Heart left ventricle (tissue), 16 donors: ENCODE measurements at places on chromosomes 2 and 18. TPM values are rescaled to one million over a fixed set of nuclear protein-coding genes. Genes with fewer than 3 reads are reported as not detected.

GRCh38 chr2:149816756-149817551, 229.4 kb upstream of the MMADHC start:
- DNase-seq: no peak

GRCh38 chr2:147173798-147174197, 671.0 kb upstream of the ACVR2A start:
- DNase-seq: no peak

- DNase-seq: no peak
Observed at GRCh38 chr18:78562531-78562961, 417.1 kb upstream of the SALL3 start.

DNA sequence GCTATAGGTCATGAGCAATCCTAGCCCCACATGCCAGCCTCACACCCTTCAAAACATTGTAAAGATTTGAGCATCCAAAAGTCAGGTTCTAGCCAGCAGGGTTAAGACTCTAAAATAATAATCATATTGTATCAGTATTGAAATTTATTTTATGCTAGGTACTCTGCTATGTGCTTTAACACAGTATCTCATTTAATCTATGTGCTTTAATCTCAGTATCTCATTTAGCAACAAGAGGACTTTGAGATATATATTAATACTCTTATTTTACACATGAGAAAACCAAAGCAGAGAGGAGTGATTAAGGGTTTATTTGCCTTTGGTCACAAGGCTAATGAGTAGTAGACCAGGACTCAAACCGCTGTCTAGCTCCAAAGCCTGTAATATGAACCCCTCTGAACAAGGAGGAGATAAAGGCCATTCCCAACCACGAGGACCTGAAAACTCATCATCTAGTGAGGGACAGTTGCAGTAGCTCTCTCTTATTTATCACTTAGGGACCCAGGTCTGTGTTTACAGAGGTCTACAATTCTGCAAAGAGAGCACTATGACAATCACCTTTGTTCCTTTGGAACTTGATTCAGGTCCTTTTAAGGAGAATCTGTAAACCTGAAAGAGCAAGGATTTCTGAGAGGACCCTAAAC, 116.5 kb upstream of the SERTAD2 start:
- no peak for DNase-seq

GRCh38 chr18:8741117-8741516, 35.8 kb downstream of the MTCL1 start:
- no peak for DNase-seq

DNA sequence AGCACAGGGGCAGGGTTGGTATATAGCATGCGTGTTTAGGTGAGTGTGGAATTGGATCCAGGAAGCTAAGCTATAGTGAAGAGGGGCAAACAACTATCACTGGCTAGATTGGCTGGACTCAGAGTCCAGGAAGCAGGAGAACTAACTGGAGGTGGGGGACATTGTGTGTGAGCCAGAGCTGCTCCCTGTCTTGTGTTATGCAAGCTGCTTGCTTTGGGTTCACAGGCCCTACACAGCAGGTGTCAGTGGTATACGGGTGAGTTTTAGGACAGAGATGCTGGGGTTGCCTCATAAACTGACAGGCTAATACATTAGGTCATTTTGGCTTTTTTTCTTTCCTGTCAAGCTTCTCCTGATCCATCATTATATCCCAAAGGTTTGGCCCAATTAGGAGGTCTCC, 87.5 kb downstream of the CCDC85A start:
- DNase-seq: no peak

GRCh38 chr18:57023275-57023882, 123.5 kb upstream of the BOD1L2 start:
- DNase-seq: no peak

- no peak for DNase-seq
Observed at GRCh38 chr18:1017227-1018058, 112.8 kb downstream of the ADCYAP1 start.

GRCh38 chr2:224345492-224345891, 56.4 kb downstream of the FAM124B start:
- DNase-seq: no peak

DNA sequence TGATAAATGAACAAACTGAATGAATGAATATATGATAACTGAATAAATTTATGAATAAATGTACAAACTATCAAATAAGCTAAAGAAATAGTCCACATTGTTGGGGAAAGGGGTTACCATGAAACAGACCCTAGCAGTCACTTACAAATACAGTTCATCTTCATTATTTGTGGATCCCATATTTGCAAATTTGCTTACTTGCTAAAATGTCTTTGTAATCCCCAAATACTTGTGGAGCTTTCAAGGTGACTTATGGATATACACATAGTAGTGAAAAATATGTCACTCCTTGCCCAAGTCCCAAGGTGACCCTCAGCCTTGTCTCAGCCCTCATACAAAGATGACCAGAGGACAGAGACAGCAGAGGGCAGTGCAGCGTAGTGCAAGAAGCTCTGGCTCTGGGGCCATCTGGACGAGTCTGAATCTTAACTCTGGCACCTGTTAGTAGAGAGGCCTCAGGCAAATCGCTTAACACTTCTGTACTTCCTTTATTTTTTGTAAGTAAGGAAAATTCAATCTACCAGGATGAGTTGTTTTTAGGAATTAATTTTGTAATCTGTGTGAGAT, 3.1 kb downstream of the PAIP2B start:
- DNase-seq: peak; percentile 72

DNA sequence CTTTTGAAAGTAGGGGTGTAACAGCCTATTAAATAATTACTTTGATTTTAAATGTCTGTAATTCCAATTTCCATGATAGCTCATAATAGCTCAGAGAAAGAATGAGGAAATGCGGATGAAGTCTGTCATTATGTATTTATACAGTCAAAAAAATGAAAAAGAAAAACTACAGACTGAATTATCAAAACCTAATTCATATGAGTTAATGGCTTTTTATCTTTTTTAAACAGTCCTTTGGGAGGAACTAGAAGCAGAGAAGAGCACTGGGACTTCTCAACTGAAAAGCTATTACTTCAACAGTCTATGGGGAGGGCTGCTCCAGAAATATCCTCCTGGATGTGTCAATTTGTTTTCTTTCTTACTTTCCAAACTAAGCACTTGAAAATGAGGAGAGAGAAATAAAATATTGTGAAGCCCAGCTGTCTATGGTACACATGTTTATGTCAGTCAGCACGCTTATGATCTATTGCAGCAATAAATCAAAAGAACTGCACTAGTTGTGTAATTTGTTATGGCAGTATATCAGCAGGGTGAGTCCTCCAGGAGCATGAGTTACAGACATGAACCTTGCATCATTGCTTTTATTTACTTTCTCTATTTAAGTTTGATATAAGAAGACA, 1550.2 kb downstream of the LRP1B start:
- no peak for DNase-seq

DNA sequence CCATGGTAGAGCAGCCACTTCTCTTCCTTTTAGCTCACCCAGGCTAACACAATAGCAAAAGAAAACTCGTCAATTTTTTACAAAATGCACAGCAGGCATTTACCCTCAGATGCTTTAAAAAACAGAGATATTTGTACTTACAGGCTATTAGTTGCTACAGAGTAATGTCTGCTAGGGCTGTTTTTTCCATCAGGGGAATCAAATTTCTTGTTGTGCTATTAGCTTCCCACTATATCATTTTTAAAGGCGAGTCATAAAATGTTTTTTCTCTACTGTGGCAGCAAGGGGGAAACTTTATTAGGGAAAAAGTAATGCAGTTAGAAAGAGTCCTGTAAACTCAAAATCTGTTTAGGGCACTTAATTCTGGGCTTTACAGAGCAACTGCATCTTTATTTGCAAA, 277.9 kb upstream of the THSD7B start:
- DNase-seq: no peak

DNA sequence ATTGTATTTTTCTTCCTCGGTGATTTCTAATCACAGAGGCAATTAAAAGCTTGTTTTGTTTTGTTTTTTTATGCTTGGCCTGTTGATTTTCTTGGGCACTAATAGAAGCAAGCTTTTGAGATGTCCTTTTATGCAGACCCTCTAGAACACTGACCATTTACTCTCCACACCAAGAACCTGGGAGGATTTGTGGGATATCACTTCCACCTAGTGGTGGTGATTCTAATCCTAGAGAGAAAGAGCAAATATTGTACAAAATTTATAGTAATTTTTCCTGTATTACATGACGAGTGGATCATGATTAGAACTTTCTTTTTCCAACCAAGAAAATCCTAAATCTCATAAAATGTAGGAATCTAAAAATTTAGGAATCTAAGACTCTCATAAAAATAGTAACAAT, 23.4 kb downstream of the NEMP2 start:
- no peak for DNase-seq

GRCh38 chr2:177001334-177001733, 211.3 kb upstream of the HNRNPA3 start:
- DNase-seq: no peak

- no peak for DNase-seq
Observed at GRCh38 chr2:134739879-134740301, 21.1 kb upstream of the TMEM163 start.

DNA sequence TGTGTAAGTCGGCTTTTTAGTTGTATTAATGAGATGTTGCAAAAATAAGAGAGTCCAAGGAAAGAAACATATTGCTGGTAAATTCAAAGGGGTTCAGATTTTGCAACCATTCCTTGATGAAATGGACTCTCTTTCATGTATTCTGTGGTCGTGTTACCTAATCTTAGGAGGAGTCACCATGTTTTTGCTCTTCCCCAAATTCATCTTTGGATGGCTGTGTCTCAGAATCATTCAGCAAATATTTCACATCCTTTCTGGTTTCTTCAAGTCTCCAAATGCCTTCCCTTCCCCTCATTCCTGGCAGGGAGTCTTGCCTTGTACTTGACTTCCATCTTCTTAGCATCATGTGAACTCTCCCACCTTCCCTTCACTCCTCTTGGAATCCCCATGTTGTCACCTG, 66.1 kb downstream of the PTPRM start:
- DNase-seq: no peak

DNA sequence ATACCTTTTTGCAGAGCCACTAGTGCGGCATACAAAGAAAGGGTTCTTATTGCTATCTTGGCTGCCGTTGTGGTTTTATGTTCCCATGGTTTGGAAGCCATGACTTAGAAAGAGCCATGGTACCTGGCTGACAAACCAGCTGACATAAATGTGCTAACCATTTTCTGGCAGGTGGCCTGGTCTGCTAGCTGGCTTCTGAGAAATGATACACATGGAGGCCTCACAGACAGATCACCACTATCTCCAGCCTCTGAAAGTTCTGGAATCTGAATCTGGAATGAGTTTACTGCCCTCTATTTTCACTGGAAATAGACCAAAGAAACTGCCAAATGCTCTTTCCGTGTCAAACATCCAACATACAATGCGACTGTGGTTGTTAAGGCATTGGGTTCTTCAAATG, 123.7 kb downstream of the QPCT start:
- peak; percentile 53 for DNase-seq

DNA sequence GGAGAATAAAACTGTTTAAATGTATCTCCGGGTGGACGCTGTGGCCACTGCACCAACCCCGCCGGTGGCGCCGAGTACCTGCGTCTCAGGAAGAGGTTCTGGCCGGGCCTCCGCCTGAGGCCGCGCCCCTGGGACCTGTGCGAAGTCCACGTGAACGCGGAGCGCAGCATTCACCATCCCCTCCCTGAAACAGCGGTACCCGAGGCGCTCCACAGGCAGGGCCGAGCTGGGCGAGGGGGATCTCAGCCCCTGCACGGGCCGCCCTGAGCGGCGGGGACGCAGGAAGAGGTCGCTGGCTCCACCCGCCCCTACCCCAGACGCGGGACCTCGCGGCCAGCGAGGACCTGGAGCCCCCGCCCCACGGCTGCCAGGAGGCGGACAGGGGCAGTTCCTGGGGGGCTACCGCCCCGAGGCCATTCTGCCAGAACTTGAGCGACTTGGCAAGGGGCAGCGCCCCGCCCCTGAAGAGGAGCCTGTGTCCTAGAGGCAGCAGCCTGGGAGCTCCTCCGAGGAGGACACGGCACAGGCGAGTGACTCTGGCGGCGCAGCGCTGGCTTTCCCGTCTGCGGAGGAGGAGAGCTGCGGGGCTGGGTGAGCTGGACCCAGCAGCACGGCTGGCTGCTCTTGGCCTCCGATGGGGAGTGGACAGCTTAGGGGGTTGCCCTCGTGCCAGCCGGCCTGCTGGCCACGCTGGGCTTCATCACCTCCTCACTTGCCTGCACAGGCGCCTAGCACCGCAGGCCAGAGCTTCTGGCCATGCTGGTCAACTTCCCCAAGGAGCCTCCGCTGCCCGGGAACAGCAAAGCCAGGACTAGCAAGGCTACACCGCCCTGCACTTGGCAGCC, 9.7 kb upstream of the TEKT4 start:
- DNase-seq: no peak

- DNase-seq: peak; percentile 24
Observed at GRCh38 chr2:203327582-203327900, 653 bp upstream of the ABI2 start.

DNA sequence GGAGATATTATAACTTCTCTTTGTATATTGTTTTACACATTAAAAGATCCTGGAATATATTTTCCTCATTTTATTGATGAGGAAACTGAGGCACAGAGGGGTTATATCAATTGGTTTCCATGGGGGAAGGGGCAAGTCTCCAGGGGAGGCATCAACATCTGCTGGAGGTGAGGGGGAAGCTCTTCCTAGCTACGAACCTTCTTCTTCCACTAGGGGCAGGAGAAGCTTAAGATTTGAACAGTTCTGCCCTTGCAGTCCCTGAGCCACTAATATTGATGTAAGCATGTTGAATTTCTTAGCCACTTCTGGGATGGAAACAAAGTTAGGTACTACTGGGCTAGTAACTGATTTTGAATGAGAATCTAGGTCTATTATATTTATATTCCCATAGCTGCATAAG, 140.1 kb upstream of the AQP4 start:
- no peak for DNase-seq

DNA sequence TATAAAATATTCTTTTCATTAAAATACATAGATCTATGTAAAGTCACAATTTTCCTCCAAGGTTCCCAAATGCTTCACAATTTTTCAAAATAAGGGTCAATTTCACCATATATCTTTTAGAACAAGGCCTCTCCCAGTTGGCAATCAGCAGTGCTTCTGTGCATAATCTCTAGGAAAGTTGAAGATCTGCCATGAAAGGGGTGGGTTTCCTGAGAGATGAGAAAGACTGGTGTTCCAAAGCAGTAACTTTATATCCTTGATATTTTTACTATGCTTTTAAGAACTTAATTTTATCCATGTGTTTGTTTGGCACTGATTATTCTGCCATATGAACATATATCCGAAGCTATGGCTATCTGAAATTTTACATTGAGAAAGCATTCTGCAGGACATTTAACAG, 199.4 kb upstream of the CYP26B1 start:
- no peak for DNase-seq

CCDC85A gene
- polyA plus RNA-seq: 3.9 TPM

SPR gene
- 51.6 TPM for polyA plus RNA-seq

LINC00305 gene
- not detected for polyA plus RNA-seq

LIPG gene
- polyA plus RNA-seq: 7.2 TPM

METTL4 gene
- polyA plus RNA-seq: 3.1 TPM

CFC1 gene
- not detected for polyA plus RNA-seq

POTEJ gene
- not detected for polyA plus RNA-seq
